Suppressor macrophage (primary cell): ENCODE measurements at places on chromosomes 2 and 18.

DNA sequence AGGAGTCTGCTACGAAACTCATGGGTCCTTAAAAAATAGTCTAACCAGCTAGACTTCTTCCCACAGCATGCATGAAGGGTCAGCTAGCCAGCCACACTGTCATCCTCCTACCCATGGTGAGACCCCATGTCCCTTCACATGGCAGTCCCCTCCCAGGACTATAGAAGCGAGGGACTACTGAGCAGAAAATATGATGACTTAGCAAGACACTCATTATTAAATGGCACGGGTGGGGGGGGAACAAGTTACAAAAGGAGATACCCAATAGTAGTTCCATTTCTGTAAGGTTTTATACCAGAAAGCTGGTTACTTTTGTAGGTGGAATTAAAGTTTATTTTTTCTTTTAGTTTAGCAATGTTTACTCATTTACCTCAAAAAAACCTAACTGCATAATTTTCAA, 31.5 kb downstream of the ST8SIA5 start:
- no peak for DNase-seq

DNA sequence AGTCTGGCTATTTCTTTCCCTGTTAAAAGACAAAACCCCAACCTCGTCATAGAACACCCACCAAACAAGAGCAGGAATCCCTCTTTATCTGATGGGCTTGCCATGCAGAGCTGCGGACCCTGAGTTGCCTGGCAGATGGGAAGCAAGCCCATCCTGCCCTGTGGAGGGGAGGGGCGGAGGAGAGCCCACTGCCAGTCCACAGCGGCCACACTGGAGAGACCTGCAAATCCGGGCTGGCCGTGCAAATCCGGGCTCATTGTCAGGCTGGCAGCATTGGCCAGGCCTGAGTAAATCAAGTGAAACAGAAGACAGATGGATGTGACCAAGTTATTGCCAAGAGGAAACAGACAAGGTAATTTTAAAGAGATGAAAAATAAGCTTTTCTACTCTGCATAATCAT, 22.0 kb downstream of the MYL12B start:
- no peak for DNase-seq

- DNase-seq: no peak
Observed at GRCh38 chr18:2536063-2536462, 35.2 kb downstream of the METTL4 start.

GRCh38 chr2:134411279-134411827, 157.5 kb downstream of the MGAT5 start:
- DNase-seq: no peak
